ENCODE measurements at places on chromosomes 2 and 18.

GRCh38 chr2:168692132-168692744, 110.2 kb upstream of the NOSTRIN start:
- no peak for DNase-seq

GRCh38 chr18:7958081-7958896, 391.2 kb downstream of the PTPRM start:
- DNase-seq: no peak

- no peak for DNase-seq
Observed at GRCh38 chr2:23589739-23590138, 204.8 kb downstream of the KLHL29 start.

DNA sequence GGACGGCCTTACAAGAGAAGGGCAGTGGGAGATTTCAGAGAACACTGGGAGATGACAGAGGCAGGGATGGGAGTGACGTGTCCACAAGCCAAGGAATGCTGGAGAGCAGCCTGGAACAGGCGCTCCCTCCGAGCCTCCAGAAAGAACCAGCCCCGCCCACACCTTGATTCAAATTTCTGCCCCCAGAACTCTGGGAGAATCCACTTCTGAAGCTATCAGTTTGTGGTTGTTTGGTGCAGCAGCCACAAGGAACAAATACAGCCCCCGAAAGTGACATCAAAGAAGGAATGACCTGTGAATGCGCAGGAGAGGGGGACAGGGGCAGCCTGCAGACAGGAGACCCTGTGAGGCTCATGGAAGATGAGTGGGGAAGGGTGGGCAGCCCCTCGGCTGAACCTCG, 67.3 kb downstream of the TWIST2 start:
- no peak for DNase-seq

- no peak for DNase-seq
Observed at GRCh38 chr2:217929272-217929671, 73.5 kb downstream of the TNS1 start.
